ENCODE measurements at places on chromosomes 4 and X.

DNA sequence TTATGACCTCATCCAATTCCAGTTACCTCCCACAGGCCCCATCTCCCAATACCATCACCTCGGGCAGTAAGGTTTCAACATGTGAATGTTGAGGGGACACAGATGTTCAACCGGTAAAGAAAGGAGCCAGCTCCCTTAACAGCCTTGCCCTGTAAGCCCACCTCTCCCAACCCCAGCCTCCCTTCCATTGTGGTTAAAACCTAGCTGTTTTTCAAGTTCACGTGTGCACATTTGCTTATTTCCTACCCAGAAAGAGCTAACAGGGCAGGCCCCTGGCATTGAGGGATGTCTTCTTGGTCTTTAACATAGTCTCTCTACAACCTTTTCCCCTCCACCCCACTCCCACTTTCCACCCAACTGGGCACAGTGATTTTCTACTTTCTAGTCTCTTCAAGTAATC is 385.7 kb downstream of the FBXW7 start:
- no peaks in the 10 kb centered on the region for H3K4me1 ChIP-seq
- no peak for DNase-seq
- H3K27me3 ChIP-seq, result no peaks in the 10 kb centered on the region
- peaks cover 22% of the 10 kb centered on the region for H3K36me3 ChIP-seq

DNA sequence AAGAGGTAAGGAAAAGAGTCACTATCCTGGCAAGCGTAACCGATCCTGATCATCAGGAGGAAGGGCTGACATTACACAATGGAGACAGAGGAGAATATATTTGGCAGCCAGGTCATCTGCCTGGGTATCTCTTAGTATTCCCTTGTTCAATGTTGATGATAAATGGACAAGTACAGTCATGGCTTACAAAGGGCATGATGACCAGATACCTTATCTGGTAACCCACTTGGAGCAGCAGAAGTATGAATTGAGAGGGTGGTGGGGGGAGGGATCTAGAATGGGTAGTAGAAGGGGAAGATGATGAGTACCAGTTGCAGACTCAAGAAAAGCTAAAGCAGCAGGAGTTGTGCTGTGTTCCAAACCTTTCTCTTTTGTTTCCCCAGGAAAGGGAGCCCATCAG is 17.3 kb downstream of the F8 start:
- H3K4me1 ChIP-seq, result no peaks in the 10 kb centered on the region
- H3K36me3 ChIP-seq, result no peaks in the 10 kb centered on the region
- no peak overlapping the region for H3K27ac ChIP-seq
- no peak for DNase-seq
- no peaks in the 10 kb centered on the region for H3K27me3 ChIP-seq

DNA sequence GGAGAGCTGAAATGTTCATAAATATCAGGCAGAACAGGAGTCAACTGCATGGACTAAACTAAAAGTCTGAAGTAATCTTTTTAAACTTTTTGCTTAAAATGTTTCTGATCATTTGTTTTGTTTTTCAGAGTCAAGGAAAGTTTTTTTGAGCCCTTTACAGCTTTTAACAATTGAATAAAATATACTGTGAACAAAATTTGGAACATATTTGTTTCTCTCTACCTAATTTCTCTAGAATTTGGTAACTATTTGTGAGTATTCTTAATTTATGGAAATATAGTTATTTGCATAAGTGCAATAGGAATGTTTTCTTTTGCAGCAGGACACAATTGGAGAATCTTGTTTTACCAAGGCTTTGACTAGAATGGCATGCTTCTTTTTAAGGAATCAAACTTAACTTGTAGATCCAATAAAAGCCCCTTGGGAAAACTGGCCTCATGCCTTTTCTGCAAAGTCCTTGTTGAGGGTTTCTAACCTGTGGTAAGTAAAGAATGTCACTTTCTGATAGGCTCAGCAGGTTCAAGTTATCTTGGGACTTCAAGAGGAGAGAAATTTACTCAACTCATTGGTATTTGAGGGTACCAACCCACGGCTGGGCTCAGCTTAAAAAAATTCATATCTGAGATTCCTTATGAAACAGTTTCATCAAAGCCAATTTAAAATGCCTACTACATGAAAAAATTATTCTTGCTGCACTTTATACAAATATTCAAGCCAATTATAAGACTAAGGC is 91.5 kb downstream of the UPRT start:
- no peaks in the 10 kb centered on the region for H3K36me3 ChIP-seq
- H3K4me3 ChIP-seq, result no peak overlapping the region
- DNase-seq, result no peak
- H3K27ac ChIP-seq, result no peak overlapping the region

DNA sequence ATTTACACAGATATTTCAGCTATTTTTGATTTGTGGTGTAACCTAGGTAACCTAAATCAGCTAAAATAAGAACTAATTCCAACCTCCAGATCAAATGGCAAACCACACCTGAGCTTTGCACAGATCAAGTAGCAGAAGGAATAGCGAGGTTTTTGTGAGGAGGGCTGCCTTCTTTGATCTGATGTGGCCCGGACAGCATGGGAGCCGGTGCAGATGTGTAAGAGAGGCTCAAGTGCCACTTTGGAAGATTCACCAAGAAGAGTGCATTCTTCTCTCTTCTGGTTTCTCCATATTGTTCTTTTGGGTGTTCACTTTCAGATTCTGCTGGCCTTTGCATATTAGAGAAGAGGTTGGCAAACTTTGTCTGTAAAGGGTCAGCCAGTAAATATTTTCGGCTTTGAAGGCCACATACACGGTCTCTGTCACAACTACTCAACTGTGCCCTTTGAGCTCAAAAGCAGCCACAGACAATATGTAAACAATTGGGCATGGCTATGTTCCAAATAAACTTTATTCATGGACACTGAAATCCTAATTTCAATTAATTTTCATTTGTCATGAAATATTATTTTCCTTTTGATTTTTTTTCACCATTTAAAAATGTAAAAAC is 78.9 kb upstream of the FAM9C start:
- no peak for DNase-seq
- no peaks in the 10 kb centered on the region for H3K36me3 ChIP-seq
- no peak overlapping the region for H3K27ac ChIP-seq
- no peak overlapping the region for H3K4me3 ChIP-seq

DNA sequence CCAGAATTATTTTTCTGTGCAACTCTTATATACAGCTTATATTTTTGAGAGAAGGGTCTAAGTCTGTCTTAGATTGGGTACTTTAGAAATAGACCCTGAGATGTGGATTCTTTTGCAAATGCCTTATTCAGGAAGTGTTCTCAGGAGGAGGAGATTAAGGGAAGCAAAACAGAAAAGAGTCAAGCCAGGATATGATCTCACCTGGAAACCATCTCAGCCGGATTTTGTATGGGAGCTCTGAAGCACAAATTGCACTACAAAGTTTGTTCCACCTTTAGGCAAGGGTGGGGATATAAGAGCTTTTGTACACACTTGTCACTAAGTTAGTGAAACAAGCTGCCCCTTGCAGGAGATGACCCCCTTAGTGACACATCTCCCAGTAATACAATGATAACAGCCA is 121.2 kb upstream of the GRPR start:
- H3K27ac ChIP-seq, result no peak overlapping the region
- H3K27me3 ChIP-seq, result no peaks in the 10 kb centered on the region
- no peak for DNase-seq
- H3K4me1 ChIP-seq, result no peaks in the 10 kb centered on the region

- DNase-seq, result no peak
- H3K36me3 ChIP-seq, result no peaks in the 10 kb centered on the region
- peaks cover 3% of the 10 kb centered on the region for H3K27me3 ChIP-seq
- H3K27ac ChIP-seq, result no peak overlapping the region
Measured at GRCh38 chr4:184099535-184099966, 118.1 kb downstream of the ENPP6 start.

DNA sequence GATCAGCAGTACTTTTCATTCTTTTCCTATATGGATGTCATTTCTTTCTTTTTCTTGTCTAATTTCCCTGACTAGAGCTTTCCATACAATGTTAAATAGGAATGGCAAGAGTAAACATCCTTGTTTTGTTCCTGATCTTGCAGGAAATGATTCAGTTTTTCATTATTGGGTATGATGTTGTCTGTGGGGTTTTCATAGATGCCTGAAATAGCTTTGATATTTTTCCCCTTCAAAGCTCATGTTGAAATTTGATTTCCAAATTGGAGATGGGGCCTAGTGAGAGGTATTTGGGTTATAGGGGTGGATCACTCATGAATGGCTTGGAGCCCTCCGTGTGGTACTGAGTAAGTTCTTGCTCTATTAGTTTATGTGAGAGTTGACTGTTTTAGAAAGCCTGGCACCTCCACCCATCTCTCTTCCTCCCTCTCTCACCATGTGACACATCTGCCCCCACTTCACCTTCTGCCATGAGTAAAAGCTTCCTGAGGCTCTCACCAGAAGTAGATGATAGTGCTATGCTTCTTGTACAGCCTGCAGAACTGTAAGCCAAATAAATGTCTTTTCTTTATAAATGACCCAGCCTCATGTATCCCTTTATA is 22.3 kb upstream of the VSIG1 start:
- no peak overlapping the region for H3K27ac ChIP-seq
- DNase-seq, result no peak
- no peaks in the 10 kb centered on the region for H3K4me1 ChIP-seq
- H3K27me3 ChIP-seq, result no peaks in the 10 kb centered on the region

DNA sequence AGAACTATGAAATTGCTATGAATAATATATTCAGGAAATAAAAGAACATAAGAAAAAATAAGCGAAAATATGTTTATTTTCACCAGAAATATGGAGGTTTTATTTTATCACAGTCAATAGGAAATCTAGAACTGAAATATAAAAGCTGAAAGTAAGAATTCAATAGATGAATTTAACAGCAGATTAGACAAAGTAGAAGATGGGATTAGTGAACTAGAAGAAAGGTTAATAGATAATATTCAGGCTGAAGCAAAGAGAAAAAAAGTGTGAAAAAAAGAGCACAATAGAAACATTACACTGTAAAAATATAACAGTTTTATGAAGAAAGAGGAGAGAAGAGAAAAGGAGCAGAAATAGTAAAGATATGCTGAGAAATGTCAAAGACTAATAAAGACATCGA is 1152.1 kb downstream of the FAT4 start:
- no peak overlapping the region for H3K4me3 ChIP-seq
- no peak overlapping the region for H3K27ac ChIP-seq
- H3K27me3 ChIP-seq, result no peaks in the 10 kb centered on the region
- DNase-seq, result no peak
- H3K36me3 ChIP-seq, result no peaks in the 10 kb centered on the region
- no peaks in the 10 kb centered on the region for H3K4me1 ChIP-seq

- no peaks in the 10 kb centered on the region for H3K27me3 ChIP-seq
- H3K27ac ChIP-seq, result no peak overlapping the region
- H3K36me3 ChIP-seq, result no peaks in the 10 kb centered on the region
Measured at GRCh38 chrX:132270699-132271098, 51.5 kb upstream of the RAP2C start.

Data from glutamatergic neuron (in vitro differentiated cells).